ENCODE measurements at places on chromosomes 16 and 17.

GRCh38 chr17:44997733-44998520 lies 29.8 kb upstream of the C1QL1 start:
- no peak for DNase-seq

- DNase-seq = peak; percentile 79
Observed at GRCh38 chr17:12619459-12620199, 46.1 kb upstream of the MYOCD start.

DNA sequence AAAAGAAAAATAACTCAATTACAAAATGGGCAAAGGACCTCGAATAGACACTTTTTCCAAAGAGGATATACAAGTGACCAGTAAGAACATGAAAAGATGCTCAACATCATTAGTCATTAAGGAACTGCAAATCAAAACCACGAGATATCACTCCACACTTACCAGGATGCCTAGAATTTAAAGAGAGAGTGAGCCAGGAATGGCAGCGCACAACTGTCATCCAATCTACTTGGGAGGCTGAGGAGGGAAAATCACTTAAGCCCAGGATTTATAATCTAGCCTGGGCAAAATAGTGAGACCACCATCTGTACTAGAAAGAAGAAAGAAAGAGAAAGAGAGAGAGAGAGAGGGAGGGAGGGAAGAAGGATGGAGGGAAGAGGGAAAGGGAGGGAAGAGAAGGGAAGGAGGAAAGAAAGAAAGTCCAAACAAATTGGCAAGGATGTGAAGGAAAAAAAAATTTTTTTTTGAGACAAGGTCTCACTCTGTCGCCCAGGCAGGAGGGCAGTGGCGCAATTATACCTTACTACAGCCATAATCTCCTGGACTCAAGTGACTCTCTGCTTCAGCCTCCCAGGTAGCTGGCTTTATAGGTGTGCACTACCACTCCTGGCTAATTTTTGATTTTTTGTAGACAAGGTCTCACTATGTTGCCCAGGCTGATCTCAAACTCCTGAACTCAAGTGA lies 22.6 kb downstream of the TBX2 start:
- no peak for DNase-seq

- no peak for DNase-seq
Observed at GRCh38 chr16:1791943-1792812, 1.3 kb downstream of the IGFALS start.

All from fibroblast of mammary gland (primary cell).